Stimulated activated CD4-positive, alpha-beta T cell treated with anti-CD3 and anti-CD28 coated beads, Interleukin-1b, Interleukin-23, amount 100 ng/mL, for 1 hour (primary cell): ENCODE measurements at places on chromosomes 3 and 15.

GRCh38 chr3:25257026-25257425 lies 171.0 kb upstream of the RARB start:
- DNase-seq = no peak

GRCh38 chr3:58063022-58063815 lies 55.0 kb downstream of the FLNB start:
- DNase-seq = no peak

DNA sequence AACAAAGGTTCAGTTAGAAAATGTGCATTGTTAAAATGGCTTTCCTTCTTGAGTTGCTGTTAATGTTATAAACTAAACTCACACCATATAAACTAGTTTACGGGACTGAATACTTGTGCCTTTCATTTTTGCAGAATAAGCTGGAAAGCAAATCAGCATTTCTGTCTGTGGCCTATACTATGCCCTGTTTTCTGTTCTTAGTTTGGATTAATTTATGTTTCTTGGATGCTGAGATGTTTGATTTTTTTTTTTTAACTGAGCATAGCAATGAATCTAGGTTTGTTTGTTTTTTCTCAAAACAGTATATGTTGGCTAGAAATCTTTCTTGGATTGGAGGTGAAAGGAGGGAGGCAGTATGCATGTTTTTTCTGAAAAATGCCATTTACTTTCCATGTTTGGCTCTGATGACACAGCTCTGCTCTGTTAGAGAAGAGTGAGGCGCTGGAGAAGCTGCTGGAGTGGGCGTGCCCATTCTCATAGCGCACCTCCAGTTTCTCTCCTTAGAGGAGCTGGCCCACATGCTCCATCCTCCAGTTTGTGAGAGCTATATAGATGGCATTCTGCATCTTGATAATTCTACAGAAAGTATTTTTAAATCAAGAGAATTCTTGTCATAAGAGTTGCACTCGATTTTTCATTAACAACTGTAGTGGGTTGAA lies 423.6 kb upstream of the TPM1 start:
- no peak for DNase-seq

GRCh38 chr3:52443791-52444687 lies 864 bp downstream of the SEMA3G start:
- no peak for DNase-seq

DNA sequence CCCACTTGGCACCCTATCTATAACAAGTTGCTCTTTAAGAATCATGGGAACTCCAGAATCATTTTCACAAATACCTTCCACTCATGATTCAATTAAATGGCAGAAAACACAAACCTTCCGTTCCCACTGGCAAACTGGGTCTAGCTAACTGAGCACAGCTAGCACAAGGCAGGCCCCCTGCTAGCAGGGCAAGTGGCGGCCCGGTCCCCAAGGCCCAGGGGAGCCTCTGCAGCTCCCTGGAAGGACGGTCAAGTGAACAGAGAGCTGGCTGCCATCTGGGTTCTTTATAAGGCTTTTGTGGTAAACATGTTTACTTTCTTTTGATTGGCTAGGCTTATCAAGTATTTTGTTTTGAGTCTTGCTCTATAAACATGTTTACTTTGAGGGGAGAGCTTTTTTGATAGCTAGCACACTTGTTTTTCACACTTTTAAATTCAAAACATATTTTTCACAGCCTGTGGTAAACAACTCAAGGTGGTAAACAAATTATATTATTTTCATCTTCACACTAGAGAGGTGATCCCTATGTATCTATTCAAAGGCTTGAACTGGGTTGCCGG lies 81.4 kb downstream of the FOXP1 start:
- no peak for DNase-seq

GRCh38 chr3:29746163-29746760 lies 465.4 kb downstream of the RBMS3 start:
- DNase-seq = no peak

DNA sequence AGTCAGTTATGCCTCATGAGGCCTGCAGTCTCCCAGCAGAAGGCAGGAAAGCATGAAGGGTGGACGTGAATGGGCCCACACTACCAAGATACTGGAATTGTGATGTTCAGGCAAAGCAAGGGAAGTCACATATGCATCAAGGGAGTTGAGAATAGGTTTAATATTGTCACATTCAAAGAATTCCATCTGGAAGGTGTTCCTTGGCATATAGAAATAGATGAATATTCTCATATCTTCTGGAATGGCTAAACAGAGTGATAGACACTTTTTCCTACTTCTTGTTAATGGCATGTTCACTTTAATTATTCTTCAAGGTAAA lies 103.7 kb downstream of the CMSS1 start:
- no peak for DNase-seq

GRCh38 chr15:48781017-48781416 lies 29.9 kb downstream of the CEP152 start:
- DNase-seq = no peak
